ENCODE measurements at places on chromosomes 7 and 10. TPM values are rescaled to one million over a fixed set of nuclear protein-coding genes. Genes with fewer than 3 reads are reported as not detected.

DNA sequence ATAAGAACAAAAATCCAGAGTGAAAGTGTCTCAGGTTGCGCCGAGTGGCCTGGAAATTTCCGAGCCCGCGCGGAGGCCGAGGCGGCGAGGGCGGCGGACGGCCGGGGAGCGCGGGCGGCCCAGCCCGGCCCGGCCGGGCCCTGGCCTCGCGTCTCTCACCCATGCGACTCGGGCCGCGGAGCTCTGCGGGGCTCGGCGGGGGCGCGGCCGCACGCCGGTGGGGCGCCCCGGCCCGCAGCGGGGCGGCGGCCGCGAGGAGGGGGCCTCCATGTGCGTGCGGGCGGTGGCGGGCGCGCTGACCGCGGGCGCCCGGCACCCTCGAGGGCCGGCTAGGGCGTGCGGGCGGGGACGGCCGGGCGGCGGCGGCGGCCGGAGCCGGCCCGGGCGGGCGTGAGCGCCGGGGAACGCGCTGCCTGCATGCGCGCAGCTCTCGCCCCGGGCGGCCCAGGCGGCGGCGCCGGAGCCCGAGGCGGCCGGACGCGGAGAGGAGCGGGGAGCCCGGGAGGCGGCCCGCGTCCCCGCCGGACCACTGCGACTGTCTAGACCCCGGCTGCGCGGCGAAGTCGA is 302 bp upstream of the EN2 start:
- DNase-seq, result no peak

GRCh38 chr7:26179826-26180497 is 20.6 kb downstream of the HNRNPA2B1 start:
- no peak for DNase-seq

DNA sequence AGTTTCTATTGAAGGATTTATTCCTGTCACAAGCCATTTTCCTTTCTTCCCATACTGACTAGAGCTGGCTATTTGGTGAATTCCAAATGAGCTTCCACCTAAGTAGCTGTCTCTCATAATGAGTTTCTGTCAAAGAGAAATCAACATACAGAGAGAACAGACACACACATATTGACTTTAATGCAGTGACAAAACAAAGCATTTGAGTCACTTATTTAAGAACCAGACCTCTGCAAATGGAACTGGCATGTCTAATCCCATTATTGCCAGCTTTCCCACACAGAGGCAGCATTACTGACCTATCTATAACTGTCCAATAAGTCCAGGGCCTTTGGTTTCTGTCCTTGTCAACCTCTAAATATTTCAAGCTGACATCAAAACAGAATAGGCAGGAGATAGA is 179.3 kb upstream of the CSTF2T start:
- no peak for DNase-seq

DNA sequence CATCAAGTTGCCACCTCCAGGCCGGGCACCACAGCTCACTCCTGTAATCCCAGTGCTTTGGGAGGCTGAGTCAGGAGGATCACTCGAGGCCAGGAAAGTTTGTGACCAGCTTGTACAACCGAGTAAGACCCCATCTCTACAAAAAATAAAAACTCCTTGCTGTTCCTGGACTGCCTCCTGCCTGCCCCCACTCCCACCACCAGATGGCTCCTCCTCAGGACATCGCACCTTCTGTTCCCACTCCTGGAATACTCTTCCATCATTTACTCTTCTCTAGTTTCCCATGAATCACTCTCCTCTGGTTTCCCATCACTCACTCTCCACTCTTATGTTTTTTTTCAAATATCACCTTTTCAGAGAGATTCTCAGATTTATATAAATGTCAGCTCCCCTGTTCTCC is 540.7 kb downstream of the CALN1 start:
- DNase-seq, result no peak

- DNase-seq, result no peak
Measured at GRCh38 chr7:158559356-158559755, 28.3 kb downstream of the PTPRN2 start.

DNA sequence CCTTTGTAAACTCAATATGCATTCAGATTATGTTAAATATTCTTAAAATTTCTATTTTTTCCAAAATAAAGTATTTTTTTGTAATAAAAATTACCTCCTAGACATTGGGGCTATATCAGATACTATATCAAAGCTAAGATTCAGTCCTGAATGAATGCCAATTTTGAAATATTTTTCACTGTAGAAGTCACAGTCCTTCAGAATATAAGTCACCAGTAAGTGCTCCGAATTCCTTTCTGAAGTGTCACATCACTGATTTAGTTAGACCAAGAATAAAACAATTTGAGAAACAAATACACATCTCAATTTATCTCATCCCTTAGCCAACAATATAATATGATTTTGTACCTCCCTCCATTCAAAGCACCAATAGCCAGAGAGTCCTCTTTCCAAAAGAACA is 33.9 kb upstream of the GSAP start:
- DNase-seq, result no peak

DNA sequence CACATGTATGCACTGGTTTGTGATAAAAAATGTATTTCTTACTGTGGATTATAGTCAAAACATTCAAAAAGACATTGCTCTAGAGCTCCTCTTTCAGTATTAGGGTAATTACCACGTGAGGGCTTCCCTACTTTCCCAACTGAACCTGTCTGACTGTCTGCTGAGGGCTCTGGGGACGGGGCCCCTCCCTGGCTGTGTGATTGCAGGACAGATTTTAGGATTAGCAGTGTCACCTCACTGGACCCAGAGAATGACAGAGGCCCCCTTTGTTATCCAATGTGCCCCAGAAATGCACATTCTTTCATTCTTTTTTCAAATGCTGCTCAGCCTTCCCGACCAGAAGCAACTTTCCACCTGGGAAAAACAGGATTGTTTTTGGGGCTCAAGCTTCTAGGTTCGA is 43.6 kb upstream of the MXI1 start:
- no peak for DNase-seq

- DNase-seq, result no peak
Measured at GRCh38 chr10:61286686-61287085, 166.5 kb downstream of the TMEM26 start.

- no peak for DNase-seq
Measured at GRCh38 chr10:13038391-13038790, 36.9 kb upstream of the CCDC3 start.

DNA sequence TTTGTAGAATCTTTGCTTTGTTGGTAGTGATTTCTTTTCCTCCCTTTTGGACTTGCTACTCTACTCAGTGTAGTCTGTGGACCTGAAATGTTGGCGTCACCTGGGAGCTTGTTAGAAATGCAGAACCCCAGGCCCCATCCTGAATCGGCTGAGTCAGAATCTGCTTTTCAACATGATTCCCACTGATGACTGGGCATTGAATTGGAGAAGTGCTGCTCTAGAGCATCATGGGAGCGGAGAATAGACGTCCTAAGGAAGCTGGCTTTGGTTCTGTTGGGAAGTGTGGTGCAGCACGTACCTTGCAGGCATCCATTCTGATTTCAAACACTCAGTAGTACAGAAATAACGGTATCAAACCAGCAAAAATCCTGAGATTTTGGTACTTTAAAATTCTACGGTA is 54.7 kb downstream of the RBM33 start:
- DNase-seq, result no peak

- DNase-seq, result no peak
Measured at GRCh38 chr10:122878799-122879338, 512 bp downstream of the FAM24B start.

The C10orf67 gene
- total RNA-seq, result not detected

Measured in breast epithelium (tissue), 4 donors.